Osteoblast (primary cell): ENCODE measurements at places on chromosomes 16 and 17. TPM values are rescaled to one million over a fixed set of nuclear protein-coding genes. Genes with fewer than 3 reads are reported as not detected.

DNA sequence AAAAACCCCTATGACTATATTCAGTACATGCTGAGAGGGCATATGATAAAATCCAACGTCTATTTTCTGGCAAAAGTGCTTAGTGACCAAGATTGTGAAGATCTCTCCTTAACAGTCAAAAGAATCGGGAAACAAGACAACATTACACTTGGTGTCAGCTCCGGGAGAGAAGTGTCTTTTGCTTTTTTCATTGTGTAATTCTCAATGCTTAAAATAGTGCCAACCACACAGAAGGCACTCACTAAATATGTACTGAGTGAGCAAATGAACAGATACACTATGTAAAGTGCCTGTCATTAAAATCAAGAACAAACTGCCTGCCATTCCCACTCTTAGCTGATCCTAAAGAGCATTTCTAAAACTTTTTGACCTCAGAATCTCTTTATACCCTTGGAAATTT is 34.1 kb downstream of the VPS53 start:
- no peak overlapping the region for H3K4me3 ChIP-seq
- peak overlapping the region; percentile 91 for H3K27ac ChIP-seq
- H3K36me3 ChIP-seq: peaks cover 9% of the 10 kb centered on the region
- no peak for DNase-seq
- H3K4me1 ChIP-seq: peaks cover 21% of the 10 kb centered on the region

DNA sequence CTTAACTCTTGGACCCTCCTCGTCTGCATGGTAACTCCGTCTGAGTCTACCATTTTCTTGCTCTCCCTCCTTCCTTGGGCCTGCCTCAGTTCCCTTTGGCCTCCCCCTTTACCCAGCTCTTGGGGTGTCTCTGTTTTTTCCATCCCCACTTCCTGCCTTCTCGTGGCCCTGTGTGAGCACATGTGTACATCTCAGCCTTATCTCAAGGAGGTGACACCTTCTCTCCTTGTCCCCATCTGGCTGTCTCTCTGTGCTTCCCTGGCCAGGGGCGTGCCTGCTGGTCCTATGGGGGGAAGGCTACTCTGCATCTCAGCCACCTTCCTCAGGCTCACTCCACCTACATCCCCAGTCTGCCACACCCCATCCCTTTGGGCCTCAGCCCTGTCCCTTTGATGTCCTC is 6.6 kb downstream of the CTF1 start:
- peaks cover 5% of the 10 kb centered on the region for H3K4me1 ChIP-seq
- H3K27me3 ChIP-seq: no peaks in the 10 kb centered on the region
- peak; percentile 74 for DNase-seq
- H3K27ac ChIP-seq: no peak overlapping the region
- H3K36me3 ChIP-seq: no peaks in the 10 kb centered on the region

- H3K4me3 ChIP-seq: peak overlapping the region; percentile 11
- no peaks in the 10 kb centered on the region for H3K36me3 ChIP-seq
- H3K27ac ChIP-seq: peak overlapping the region; percentile 91
- peaks cover 28% of the 10 kb centered on the region for H3K4me1 ChIP-seq
- H3K27me3 ChIP-seq: peaks cover 6% of the 10 kb centered on the region
These were observed 6.8 kb downstream of the PRCD start for GRCh38 chr17:76546556-76547182.

DNA sequence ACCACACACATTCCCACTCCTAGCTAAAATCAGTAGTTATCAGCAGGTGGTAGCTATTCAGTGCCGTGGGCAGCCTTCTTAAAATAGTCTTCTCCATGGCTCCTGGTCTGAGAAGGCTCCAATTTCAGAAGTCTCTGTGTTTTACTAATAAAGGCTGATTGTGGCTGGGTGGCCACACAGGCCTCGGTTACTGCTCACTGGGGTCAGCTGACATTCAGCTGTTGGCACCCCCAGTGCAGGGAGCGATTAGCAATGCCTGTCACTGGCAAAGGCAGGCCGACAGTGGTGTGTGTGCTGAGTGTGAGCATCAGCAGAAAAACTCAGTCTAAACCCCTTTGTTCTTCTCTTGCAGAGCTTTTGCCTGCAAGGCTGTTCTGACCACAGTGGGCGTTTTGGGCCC is 16.6 kb upstream of the DBNDD1 start:
- DNase-seq: no peak
- no peak overlapping the region for H3K4me3 ChIP-seq
- no peaks in the 10 kb centered on the region for H3K4me1 ChIP-seq
- no peaks in the 10 kb centered on the region for H3K27me3 ChIP-seq
- peaks cover 44% of the 10 kb centered on the region for H3K36me3 ChIP-seq

DNA sequence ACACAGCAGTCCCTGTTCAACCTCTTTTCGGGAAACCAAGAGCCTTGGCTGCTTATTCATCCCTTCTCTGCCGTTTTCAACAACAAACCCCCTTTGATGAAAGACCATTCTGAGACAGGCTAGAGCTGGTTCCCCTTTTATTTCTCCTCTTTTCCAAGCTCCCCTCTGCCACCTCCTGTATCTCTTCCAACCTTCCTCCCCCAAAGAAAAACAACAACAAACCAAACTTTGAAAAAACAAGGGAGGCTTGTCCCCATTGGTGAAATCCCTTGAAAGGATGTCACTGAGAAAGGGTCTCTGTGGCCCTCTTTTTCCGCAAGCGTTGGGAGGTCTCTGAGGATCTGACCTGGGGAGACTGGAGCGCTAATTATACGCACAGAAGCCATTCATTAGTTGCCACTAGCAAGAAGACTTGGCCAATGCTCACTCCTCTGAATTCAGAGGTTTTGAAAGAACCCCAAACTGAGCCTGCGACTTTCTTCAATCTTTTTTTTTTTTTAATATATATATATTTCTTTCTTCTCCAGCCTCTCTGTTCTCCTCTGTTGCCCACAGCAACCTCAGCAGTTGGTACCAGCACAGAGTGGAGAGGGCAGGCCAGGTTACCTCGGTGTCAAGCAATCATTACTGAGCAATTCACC is 101.4 kb downstream of the PITPNC1 start:
- no peak for DNase-seq
- H3K4me3 ChIP-seq: peak overlapping the region; percentile 56
- peak overlapping the region; percentile 95 for H3K27ac ChIP-seq
- no peaks in the 10 kb centered on the region for H3K27me3 ChIP-seq
- H3K4me1 ChIP-seq: peaks cover 60% of the 10 kb centered on the region
- H3K36me3 ChIP-seq: no peaks in the 10 kb centered on the region

DNA sequence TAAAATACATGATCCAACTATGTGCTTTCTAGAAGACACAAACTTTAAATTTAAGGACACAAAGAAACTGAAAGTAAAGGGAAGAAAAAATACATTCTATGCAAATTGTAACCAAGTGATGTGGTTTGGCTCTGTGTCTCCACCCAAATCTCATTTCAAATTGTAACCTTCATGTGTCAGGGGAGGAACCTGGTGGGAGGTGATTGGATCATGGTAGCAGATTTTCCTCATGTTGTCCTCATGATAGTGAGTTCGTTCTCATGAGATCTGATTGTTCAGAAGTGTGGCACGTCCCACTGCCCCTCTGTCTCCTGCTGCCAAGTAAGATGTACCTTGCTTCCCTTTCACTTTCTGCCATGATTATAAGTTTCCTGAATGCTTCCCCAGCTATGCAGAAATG is 15.0 kb downstream of the OR1A1 start:
- H3K27ac ChIP-seq: no peak overlapping the region
- no peak for DNase-seq
- no peaks in the 10 kb centered on the region for H3K27me3 ChIP-seq

DNA sequence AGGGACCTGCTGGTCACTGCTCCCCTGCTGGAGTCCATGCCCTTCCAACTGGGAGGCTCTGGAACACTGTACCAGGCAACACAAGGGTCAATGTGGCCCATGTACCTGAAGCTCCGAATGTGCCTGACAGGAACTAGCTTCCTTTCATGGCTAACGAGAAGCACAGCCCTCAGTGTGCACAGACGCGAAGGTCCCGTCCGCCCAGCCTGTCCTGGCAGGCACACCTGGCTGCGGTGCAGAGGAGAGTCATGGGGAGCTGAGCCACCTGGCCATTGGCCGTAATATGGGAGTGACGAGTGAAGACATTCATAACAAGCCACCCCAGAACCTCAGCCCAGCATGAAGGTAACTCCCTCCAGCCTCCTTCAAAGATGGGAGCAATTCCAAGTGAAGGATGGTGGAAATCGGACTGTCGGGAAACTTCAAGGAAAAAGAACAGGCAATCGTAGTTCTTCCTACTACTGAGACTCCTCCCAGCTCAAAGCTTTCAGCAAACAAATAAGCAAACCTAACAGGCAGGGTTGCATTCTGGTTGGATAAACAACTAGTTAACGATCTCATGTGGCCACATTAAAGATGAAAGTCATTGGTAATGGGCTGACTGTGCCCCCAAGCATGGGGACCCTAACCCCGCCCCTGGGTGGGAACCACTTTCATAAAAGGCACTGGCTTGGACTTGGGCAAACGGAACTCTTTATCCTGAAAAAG is 13.2 kb downstream of the TMEM11 start:
- H3K27ac ChIP-seq: no peak overlapping the region
- H3K4me1 ChIP-seq: peaks cover 3% of the 10 kb centered on the region
- no peak overlapping the region for H3K4me3 ChIP-seq
- DNase-seq: peak; percentile 83
- H3K36me3 ChIP-seq: peaks cover 27% of the 10 kb centered on the region
- H3K27me3 ChIP-seq: no peaks in the 10 kb centered on the region

DNA sequence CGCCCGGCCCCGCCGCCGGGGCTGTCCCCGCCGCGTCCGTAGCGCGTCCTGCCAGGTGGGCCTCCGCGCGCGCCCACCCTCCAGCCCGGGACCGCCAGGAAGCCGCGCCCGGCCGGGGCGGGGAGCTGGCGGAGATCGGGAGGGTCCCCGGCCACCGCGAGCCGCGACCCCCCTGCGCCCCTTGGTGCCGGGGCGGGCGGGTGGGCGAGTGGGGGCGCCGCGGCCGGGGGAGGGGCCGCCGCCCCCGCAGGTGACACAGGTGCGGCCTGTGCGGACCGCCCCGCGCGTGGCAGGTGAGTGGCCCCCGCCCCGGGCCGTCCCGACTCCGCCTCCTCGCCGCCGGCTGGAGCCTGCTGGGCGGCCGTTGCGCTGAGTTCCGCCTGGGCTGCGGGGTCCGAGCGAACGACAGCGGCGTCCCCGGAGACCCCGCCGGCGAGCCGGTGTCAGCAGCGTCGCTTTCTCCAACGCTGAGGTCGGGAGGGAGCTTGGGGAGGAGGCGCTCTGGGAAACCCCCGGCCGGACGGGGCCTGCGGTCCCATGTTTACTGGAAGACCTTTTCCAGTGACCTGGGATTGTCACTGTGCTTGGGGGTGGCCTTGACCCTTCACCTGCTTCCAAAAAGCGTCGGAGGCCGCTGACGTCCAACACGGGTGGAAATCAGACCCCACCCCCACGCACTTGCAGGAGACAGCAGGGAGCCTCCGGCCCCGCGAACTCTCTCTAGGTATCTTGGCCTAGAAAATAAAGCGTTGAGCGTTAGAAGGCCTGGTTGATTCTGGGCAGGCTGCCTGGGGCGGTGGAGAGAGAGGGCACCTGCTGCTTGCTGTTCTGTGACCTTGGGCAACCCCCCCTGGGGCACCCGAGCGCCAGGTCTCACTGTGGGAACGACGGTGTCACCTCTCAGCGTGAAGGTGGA is 542 bp downstream of the KLHL36 start:
- peaks cover 18% of the 10 kb centered on the region for H3K4me1 ChIP-seq
- H3K36me3 ChIP-seq: peaks cover 25% of the 10 kb centered on the region
- peak overlapping the region; percentile 78 for H3K4me3 ChIP-seq
- no peak overlapping the region for H3K27ac ChIP-seq
- no peaks in the 10 kb centered on the region for H3K27me3 ChIP-seq

Gene CCDC144A
- total RNA-seq: 11.2 and 28.0 TPM in 2 replicates

DNA sequence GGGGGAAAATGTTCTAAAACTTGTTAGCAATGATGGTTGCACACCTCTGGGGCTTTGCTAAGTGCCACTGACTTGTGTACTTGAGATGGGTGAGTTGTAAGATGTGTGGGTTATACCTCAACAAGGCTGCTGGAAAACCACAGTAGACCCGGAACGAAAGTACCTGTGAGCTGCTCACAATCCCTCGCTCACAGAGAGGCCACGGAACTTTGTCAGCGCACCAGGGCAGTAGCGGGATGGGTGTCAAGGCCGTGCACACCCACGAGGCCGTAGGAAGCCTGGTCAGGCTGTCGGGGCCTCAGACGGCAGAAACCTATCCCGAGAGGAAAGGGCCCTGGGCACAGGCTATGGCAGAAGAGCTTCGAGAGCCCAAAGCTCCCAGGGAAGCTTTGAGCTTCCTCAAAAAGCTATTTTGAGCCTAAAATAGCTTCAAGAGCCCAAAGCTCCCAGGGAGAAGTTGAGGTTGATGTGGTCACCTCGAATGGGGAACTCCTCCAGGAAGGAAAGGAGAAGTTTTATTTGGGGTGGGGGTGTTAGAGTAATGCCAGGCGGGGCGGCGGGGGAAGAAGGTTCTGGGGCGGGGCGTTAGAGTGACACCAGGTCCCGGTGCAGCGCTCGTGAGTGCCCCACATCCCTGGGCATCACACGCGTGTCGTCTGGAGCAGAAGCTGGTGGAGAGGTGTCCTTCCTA is 19.0 kb downstream of the CBFA2T3 start:
- no peaks in the 10 kb centered on the region for H3K36me3 ChIP-seq
- no peak overlapping the region for H3K4me3 ChIP-seq
- H3K27ac ChIP-seq: no peak overlapping the region
- DNase-seq: no peak
- H3K4me1 ChIP-seq: no peaks in the 10 kb centered on the region

- no peak overlapping the region for H3K27ac ChIP-seq
- no peaks in the 10 kb centered on the region for H3K4me1 ChIP-seq
- H3K36me3 ChIP-seq: no peaks in the 10 kb centered on the region
- H3K27me3 ChIP-seq: peaks cover 7% of the 10 kb centered on the region
- DNase-seq: no peak
- H3K4me3 ChIP-seq: no peak overlapping the region
These were observed 20.5 kb downstream of the CDH1 start for GRCh38 chr16:68757625-68757935.

Gene CDYL2
- 8.3 and 8.8 TPM in 2 replicates for total RNA-seq

GRCh38 chr17:81471818-81472456 is 40.7 kb downstream of the ACTG1 start:
- peak overlapping the region; percentile 59 for H3K4me3 ChIP-seq
- H3K36me3 ChIP-seq: no peaks in the 10 kb centered on the region
- no peak overlapping the region for H3K27ac ChIP-seq
- DNase-seq: peak; percentile 100
- H3K27me3 ChIP-seq: no peaks in the 10 kb centered on the region
